ENCODE measurements at places on chromosomes 5 and 9.

DNA sequence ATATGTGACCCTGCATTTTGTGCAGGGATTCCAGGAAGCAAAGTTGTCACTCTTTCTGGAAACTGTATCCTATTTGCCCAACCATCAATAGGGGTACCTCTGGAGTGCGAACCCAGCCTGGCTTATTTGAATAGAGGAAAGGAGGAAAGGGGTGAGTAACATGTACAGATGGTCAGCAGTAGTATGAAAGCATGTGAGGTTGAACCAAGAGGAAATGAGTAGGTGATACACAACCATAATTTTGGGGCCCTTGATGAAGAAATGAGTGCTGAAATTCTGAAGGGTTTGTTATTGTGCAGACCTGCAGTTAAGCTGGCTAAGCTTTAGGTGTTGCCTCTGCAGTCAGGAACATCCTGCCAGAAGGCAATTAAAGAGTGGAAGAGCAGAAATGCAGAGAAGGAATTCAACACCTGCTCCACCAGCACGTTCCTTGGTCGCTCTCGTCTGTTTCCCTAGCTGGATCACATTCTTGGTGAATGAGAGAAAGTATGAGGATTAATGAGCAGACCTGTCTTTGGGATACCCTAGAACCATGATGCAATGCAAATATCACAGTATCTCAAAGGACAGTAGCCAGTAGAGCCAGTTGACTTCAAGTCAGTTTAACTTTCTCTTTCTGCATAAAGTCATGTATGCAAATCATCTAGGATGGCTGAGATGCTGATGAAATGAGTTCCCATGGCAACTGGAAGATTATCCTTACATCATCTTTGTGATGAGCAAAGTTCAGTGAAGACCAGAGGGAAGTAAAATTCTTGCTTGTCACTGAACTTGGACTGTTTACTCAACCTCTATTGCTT lies 13.2 kb upstream of the IL12B start:
- DNase-seq = no peak

DNA sequence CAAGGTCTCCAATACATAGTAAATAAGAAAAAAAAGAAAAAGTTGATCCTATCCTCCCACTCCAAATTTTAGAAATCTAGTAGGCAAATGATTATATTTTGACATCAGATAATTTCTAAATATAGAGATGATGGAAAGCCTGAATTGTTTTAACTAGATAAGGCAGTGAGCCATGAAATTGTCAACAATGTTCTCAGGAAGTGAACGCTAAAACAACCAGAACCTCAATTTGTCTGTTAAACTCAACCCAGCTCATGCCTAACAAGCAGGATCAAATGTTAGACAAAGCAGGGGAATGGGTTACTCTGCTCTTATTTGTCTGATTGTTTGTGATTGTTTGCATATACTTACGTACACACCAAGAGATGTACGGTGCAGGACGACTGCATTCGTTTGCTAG lies 49.2 kb downstream of the ESM1 start:
- no peak for DNase-seq

- no peak for DNase-seq
Measured at GRCh38 chr9:113341712-113342410, 1.8 kb upstream of the WDR31 start.

DNA sequence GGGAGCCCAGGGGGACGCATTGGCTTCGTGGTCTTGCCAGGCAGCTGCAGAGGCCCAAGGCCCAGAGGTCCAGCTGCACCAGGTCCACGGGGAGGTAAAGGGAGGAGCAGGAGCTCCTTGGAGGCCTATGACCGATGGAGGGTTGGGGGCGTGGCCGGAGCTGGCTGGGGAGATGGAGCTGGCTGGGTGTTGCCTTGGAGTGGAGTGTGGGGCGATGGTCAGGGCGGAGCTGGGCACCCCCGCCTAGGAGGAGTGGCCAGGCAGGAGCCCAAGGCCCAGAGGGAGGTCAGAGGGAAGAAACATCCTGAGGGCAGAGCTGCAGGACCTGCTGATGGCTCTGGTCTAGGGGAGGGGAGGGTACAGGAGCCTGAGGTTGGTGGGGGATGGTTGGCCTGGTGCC lies 44.6 kb downstream of the KCNT1 start:
- DNase-seq = no peak

DNA sequence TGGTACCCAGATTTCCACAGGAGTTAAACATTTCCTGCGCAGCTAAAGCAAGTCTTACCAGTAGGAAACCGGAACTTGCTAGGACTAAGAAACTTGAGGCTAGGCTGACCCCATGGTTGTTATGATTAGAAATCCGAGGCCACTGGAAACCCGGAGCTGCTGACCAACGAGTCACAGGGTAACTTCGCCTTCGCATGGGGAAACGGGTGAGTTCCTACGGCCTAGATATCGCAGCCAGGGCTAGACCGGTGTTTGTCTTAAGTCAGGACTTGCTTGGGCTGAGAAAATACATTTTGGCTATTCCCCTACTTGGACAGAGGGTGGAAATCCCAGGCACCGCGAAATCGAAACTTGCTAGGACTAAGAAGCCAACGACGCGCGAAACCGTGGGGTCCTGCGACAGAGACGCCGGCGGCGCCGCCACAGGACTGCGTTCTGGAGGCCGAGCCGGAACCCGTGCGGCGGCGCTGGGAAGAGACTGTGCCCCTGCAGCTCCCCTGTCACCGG lies 1.6 kb upstream of the ANXA2R start:
- DNase-seq = peak; percentile 70
